ENCODE measurements at places on chromosomes 16 and 17.

GRCh38 chr17:48814504-48814903 lies 2.5 kb downstream of the TTLL6 start:
- no peak for DNase-seq

GRCh38 chr17:78131172-78132083 lies 857 bp downstream of the TMC8 start:
- peak; percentile 71 for DNase-seq

- no peak for DNase-seq
Observed at GRCh38 chr16:15732416-15732815, 82.4 kb downstream of the NDE1 start.

DNA sequence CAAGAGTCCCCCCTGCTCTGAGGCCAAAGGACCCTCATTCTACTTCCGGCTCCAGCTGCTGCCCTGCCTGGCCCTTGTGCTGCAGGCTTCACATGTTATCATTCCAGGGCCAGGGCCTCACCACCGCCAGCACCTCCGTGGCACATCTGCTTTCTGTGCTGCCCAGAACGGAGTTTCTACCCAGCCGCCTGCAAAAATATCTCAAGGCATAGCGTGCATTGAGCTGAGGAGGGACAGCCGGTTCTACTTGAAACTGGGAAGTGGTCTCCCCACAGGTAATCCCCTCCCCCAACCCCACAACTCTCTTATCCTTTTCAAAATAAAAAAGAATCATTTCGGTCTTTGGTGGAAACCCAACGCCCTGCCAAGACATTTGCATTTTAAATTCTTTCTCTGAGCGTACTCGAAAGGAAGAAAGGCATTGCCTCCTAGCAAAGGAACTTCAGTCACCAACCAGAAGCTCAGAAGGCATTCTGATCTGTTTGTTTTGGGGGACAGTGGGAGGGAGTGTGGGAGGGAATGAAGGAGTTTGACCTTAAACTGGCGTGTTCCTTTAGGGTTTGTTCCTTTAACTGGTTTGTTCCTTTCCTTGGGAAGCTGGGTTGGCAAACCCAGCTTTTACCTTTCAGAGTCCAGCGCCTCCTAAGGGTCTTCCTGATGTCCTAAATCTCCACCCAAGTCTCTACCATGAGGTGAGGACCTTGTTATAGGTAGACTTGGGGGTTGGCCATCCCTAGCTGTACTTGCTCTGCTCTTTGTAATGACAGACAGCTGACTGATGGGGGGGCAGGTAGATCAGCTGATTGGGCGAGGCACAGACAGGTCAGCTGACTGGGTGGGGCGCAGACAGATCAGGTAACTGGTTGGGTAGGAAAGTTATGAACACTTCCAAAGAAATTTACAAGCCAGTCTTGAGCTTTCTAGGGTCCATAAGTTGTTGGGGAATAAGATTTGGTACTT lies 33.4 kb upstream of the PIK3R6 start:
- DNase-seq = no peak

DNA sequence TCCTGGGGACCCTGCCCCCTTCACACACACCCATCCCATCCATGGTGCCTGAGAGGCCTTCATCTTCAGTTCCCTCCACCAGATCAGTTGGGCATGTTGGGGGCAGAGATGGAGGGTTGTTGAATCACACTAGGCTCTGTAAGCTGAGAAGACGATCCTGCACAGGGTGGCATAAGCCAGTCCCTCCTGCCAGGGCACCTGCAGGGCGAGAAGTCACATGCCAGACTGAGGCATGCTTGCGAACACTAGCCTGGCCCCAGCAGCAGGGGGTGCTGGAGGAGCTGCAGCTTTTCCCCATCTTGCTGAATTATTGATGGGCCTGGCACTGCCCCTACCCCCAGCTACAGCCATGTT lies 6.1 kb upstream of the TBX2 start:
- no peak for DNase-seq

- DNase-seq = no peak
Observed at GRCh38 chr17:77432742-77433141, 292.0 kb downstream of the SEC14L1 start.

GRCh38 chr16:1781758-1782407 lies 488 bp downstream of the SPSB3 start:
- DNase-seq = peak; percentile 63

DNA sequence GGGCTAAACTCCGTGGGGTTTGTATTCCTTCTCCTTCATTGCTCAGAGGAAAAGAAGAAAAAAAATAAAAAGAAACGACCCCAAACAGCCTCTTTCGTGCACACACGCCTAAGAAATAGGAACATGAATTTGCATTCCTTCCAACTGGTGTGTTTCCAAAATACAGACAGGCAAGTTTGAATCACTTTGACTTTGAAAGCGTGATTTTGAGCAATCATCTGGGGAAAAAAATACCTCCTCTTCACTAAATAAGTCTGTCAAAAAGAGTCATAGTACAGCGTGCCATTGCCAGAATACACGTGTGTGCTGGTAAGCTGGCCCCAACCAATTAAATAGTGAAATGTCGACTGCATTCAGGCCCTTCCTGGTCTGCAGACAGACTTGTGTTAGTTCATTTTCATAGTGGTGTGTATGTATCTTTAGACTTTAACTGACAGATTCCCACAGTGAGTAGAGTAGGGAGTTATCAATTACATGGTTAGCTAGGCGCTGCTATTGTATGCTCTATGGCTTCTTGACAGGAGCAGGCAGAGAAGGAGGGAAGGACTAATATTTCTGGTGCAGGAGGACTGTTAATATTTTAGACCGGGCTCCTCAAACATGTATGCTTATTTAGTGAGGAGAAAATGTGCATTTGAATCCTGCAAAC lies 618.3 kb downstream of the MAF start:
- no peak for DNase-seq

DNA sequence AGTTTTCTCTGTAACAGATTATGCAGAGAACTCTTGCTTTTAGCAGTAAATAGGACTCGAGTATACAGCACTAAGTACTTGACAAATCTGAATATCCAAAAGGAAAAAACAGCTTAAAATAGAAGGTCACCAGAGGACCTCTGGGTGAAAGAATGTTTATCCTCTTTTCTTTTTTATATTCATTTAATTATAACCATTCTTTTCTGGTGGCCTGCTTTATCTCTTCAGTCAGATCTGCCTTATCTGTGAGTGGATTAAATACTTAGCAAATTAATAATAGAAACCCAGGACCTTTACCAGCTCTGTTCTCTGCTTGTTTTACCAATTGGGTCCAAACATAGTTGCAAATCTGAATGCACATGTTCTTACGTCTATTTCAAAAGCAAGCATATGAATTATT lies 8.6 kb downstream of the DGKE start:
- DNase-seq = no peak

DNA sequence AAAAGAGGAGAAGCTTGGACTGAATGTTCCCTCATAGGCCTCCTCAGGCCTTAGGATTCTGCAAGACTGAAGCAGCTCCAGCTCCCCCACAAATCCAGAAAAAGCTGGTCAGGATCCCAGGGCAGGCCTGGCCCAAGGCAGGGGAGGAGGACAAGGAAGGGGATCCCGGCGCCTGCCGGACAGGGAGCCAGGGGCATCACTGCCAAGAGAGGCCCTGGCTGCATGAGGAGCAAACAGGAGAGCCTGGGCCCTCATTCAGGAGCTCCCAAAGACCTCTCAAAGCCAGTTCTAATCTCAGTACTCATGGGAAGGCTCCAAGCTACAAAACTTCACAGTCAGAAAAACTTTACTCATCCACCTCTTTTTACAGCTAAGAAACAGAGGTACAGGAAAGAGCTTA lies 67.3 kb downstream of the ZNF423 start:
- no peak for DNase-seq

DNA sequence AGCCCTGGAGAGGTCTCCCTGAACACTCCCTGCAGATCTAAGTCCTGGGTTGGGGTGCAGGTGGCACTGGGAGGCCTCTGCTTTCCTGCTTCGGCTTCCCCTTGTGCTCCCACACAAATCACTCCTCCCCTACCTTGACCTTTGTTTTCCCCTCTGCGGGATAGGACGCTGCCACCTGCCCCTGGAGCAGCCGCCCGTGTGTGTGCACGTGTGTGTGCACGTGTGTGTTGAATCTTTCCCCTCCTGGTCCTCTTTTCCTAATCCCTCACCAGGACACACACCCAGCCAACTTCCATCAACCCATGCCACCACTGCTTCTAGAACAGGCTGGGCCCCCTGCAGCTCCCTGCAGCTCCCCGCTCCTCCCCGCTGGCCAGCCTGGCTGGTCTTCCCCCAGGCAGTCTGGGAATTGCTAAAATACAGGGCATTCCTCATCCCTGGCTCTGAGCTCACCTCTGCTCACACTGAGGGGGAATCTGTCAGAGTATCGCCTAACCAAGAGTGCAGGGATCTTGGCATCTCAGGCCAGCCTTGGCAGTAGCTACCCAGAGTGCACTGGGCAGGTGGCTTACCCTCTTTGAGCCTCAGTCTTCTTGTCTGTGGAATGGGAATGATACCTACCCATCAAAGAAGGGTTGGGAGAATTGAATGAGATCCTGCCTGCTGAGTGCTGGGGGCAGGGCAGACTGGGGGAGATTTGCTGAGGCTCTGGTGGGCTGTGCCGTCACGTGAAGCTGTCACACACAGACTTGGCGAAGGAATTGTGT lies 198.5 kb downstream of the NTN1 start:
- no peak for DNase-seq

GRCh38 chr17:8012045-8012580 lies 9.7 kb downstream of the GUCY2D start:
- DNase-seq = no peak

- DNase-seq = no peak
Observed at GRCh38 chr17:41338961-41339485, 11.6 kb downstream of the KRT33A start.

DNA sequence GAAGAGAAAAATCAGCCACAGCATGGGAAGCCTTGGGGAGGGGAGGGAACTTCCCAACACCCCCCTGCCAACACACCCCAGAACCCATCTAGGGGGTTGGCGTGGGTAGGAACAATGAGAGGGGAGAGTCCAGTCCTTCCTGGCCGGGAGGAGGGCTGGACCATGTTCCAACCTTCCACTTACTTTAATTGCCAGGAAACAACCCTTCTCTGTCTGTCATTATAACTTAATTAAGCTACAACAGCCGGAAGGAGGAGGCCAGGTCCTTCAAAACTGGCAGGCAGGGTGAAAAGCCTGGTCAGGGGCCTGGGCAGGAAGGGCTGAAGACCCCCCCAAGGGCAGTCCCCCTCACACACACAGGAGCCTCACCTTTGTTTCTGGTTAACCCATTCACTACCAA lies 447.0 kb downstream of the SOX9 start:
- DNase-seq = peak; percentile 30

GRCh38 chr16:81510016-81510415 lies 65.4 kb downstream of the CMIP start:
- peak; percentile 31 for DNase-seq

DNA sequence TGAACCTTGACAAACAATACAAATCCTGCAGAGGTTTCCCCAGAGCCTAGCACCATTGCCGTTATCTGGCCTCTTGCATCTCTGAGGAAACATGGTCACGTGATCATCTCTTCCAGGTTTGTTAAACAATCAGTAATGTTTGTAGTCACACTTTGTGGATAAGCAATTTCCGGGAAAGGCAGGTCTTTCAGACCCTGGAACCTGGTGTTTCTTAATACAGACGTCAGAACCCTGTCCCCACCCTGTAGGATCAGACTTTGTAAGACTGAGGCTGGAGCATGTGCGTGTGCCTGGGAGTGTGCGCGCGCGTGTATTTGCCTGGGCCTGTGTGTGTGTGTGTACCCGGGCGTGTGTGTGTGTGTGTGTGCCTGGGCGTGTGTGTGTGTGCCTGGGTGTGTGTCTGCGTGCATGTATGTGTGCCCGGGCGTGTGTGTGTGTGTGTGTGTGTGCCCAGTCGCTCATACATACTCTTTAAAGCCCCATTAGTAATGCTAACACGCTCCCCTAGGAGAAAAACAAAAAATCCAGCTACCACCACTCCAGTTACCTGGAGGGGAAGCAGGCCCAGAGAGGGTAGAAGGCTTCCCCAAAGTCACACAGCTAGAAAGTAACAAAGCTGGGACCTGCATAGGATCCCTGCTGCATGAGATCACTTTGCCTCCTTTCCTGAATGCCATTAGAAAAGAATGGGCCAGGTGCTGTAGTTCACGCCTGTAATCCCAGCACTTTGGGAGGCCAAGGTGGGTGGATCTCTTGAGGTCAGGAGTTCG lies 5.3 kb downstream of the CTNS start:
- DNase-seq = no peak
